ENCODE measurements at places on chromosomes 3 and 15. TPM values are rescaled to one million over a fixed set of nuclear protein-coding genes. Genes with fewer than 3 reads are reported as not detected.

FAM107A gene
- total RNA-seq = not detected

FBXW12 gene
- total RNA-seq = not detected

FMN1 gene
- 14.9 TPM for total RNA-seq

DNA sequence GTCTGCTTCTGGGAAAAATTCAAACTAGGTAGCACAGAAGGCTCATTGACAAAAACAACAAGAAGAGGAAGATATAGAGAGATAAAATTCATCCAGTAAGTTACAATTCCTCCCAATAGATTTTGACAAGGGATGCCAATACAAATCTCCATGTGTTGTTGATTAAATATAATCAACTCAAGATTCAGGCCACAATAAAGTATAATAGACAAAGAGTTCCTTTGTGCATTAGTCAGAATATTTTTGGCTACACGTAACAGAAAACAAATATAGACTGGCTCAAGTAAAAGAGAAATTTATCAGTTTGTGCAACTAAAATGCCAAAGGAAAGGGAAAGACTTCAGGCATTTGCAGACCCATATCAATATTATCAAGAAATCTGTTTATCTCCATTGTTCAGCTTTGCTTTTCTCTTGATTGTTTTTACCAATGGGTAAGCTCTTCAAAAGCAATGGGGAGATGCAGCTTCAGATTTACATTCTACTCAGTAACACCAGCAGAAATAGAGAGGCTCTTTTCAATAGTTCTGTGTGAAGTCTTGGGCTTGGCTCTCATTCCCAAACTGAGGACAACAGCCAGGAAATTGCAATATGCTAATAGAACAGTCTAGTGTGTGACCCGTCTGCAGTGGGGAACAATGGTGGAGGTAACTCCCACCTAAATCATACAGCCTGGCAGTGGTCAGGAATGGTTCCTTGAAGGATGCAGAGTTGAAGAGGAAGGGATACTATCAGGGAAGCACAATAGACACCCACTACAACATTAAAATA, 77.6 kb upstream of the PROK2 start:
- H3K4me1 ChIP-seq = peaks cover 5% of the 10 kb centered on the region
- H3K4me3 ChIP-seq = no peak overlapping the region

DNA sequence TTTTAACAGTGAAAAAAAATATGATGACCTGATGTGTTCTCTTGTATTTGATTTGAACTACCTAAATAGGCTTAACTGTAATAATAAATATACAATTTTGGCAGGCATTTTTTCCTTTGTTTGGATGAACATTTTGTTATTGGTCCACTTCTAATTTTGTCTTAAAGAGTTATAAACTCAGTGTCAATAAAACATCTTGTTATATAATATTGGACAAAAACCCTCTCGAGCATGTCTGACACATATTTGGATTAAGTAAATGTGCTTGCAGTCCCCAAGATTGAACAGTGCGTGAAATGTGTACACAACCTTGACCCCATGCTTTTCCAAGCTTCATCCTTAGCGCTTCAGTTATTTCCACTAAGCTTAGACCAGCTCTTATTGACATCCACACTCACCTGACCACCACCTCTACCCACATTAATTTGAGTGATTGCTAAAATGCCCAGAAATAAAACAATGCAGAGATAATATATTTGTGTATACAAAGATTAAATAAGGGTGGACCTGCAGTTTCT, 131.7 kb upstream of the ZBED2 start:
- no peak overlapping the region for H3K4me3 ChIP-seq
- H3K4me1 ChIP-seq = no peaks in the 10 kb centered on the region
- no peak overlapping the region for H3K27ac ChIP-seq
- no peaks in the 10 kb centered on the region for H3K27me3 ChIP-seq
- peaks cover 5% of the 10 kb centered on the region for H3K36me3 ChIP-seq
